ENCODE measurements at places on chromosomes 16 and 17.

DNA sequence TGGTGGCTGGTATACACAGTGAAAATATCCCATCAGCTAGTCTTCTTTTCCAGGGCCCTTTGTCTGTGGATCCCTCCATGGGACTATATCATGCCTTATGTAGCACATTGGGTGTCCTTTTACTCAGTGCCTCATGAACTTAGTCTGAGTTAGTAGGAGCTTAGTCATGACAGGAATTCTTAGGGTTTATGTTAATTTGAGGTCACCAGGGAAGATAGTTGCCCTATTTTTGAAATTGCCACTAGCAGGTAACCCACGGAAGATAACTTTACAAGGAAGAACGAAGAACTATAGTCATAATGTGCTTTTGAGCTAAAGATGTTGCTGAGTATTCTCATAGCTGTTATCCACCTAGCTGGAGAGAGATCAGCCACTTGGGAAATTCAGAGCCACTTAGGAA lies 14.8 kb upstream of the PLK1 start:
- no peak for DNase-seq

DNA sequence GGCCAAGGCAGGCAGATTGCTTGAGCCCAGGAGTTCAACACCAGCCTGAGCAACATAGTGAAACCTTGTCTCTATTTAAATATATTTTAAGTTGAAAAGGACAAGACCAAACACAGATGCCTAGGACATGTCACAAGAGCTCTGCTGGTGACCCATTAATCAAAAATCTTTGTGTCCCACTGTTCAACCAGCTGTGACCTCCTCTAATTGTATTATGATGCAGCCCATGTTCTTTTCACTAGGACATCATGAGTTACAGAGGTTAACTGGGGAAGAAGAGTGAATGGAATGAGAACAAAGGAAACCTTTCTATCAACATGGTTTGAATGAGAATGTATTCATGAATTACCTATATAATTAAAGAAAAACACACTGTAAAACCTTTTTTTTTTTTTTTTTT lies 7.0 kb downstream of the EFTUD2 start:
- DNase-seq: no peak

DNA sequence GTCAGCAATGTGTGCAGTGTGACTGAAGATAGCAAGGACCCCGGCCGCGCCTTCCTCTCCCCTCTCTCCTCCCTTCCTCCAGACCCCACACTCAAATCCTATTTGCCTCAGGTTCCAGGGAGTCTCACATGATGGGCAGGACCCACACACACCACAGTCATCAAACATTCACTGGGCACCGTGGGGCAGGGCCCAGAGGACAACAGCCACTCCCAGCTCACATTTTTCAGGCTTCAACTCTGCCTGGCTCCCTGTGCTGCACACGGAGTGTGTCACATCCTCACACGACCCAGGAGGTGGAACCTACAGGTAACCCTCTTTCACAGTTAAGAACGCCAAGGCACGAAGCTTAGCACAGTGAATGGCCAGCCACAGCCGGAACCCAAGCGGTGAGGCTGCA lies 30.5 kb downstream of the PEMT start:
- no peak for DNase-seq

- DNase-seq: no peak
Measured at GRCh38 chr17:69857412-69857835, 217.6 kb upstream of the KCNJ16 start.

- DNase-seq: no peak
Measured at GRCh38 chr17:67107171-67107570, 62.8 kb downstream of the CACNG1 start.

DNA sequence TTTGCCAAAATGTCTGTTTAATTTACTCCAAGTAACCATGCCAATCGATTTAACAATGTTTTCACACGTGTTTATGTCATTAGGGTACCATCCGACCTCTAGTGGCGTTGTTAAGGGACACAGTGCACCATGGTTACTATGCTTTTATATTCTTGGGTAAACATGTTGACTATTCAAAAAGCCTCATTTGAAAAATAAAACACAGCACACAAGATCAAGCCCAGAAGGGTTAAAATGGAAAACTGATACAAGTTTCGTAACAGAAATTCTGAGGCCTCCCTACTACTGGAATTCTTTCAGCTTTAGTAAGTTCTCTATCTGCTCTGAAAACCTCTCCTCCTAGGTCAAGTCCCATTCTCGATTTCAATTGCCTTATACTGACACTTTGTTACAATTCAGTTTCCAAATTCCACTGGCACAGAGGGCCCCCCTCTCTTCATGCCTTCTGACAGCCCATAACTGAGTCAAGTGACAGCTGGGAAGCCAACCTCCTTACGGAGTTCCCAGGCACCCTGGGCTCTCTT lies 2.1 kb downstream of the CFAP20 start:
- DNase-seq: no peak

DNA sequence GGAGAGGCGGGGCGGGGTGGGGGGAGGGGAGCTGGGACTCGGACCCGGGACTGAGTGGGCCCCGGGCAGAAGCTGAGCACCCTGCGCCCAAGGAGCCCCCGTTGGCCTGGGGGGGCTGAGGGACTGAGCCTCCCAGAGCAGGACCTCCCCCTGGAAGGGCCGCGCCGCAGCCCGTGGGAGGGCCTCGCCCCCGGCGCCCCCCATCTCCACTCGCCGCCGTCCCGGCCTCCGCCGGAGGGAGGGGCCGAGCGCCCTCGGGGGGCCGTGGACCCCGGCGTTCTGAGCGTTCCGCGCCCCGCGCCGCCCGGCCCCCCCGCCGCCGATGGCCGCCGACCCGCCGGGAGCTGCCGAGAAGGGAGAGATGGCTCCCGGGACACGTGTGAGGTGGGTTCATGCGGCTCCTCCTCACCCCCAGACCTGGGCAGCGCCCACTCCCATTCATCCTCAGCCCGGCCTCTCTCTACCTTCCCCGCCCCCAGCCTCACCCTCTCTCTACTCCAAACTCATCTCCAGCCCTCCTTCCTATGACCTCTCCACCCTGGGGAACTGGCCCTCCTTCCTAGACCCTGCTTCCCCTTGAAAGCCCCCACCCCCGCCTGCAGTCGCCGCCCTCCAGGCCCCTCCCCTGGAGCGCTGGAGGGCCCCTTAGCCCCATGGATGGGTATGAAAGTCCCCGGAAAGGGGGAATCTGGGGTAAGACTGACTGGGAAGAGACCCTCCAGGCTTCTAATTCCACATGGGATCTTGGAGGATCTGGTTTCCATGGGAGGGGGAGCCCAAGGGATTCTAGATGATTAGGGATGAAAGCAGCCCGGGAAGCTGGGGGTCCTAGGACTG lies 922 bp downstream of the FBXL19 start:
- DNase-seq: no peak

- DNase-seq: peak; percentile 6
Measured at GRCh38 chr17:17125136-17126084, 80.7 kb downstream of the PLD6 start.

Measured in activated T-cell treated with anti-CD3 and anti-CD28 coated beads for 1 hour (primary cell).